ENCODE measurements at places on chromosomes 1 and 21. TPM values are rescaled to one million over a fixed set of nuclear protein-coding genes. Genes with fewer than 3 reads are reported as not detected.

DNA sequence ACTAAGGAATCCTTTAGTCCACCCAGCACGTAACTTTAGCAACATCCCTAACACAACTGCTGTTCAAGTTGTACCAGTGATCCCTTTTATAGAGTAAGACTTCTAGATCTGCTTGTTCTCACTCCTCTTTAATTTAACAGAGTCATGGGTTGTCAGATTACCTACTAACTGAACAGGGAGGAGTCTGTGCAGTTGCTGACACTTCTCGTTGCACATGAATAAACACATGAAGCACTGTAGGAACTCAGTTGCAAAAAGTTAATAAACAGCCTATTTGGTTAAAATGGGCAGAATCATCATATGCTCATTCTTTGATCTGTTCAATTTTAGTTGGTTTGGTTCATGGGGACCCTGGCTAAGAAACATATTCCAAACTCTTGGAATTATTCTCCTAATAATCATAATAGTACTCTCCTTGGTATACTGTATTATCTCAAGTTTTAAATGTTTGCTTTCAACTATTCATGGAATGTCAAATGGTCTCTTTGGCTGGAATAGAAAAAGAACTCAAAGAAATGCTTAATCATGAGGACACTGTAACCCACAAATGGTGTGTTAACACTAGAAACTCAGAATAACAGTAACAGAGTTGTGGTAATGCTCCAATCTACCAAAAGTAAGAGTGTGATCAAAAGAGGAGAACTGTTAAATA is 15.6 kb downstream of the PLPPR5 start:
- no peak for DNase-seq

The MYOG gene
- 442 TPM for polyA plus RNA-seq

GRCh38 chr21:35838987-35839763 is 221.2 kb downstream of the SETD4 start:
- DNase-seq, result no peak

The MAPKAPK2 gene
- polyA plus RNA-seq, result 75.5 TPM

GRCh38 chr1:190563230-190563629 is 85.6 kb upstream of the BRINP3 start:
- no peak for DNase-seq
